GM04504 (cell line): ENCODE measurements at places on chromosomes 13 and 19.

DNA sequence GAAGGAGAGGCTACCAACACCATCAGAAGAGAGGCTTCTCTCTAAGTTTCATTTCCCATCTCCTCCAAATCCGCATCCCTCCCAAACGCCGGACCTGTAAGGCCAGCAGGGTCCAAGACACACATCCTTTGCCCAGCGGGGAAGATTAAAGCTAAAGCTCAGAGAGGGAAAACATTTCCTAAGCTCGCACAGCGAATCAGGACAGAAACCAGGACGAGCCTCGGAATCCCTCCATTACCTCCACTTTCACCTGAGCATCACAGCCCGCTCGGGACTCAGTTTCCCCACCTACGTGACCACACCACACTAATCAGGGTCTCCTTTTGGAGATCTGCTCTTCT lies 711 bp upstream of the FOSB start:
- DNase-seq, result no peak

- no peak for DNase-seq
These were observed 3.7 kb upstream of the NOP53 start for GRCh38 chr19:47741544-47742140.

DNA sequence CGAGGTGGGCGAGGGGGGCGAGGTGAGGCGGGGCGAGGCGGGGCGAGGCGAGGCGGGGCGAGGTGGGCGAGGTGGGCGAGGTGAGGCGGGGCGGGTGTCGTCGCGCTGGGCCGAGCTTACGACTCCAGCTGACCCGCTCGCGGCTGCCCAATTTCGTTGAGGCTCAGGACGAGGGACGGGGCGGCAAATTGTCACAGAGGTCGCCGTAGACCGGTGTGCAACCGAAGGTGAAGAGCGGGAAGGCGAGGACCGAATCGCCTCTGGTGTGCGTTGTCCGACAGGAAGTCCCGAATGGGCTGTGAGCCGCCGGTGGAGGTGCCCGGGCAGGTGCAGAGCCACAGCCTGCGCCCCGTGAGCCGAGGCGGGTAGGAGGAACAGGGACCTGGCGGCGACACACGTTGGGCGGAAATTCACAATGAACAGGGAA lies at the start of gene LACC1:
TSS of gene LACC1 (plus strand) at position 150 of the 427 bp plus-strand sequence. CDS start 1,082 bp downstream, outside the sequence.
- DNase-seq, result no peak

- DNase-seq, result no peak
These were observed 84.5 kb upstream of the IRS2 start for GRCh38 chr13:109870696-109871370.

DNA sequence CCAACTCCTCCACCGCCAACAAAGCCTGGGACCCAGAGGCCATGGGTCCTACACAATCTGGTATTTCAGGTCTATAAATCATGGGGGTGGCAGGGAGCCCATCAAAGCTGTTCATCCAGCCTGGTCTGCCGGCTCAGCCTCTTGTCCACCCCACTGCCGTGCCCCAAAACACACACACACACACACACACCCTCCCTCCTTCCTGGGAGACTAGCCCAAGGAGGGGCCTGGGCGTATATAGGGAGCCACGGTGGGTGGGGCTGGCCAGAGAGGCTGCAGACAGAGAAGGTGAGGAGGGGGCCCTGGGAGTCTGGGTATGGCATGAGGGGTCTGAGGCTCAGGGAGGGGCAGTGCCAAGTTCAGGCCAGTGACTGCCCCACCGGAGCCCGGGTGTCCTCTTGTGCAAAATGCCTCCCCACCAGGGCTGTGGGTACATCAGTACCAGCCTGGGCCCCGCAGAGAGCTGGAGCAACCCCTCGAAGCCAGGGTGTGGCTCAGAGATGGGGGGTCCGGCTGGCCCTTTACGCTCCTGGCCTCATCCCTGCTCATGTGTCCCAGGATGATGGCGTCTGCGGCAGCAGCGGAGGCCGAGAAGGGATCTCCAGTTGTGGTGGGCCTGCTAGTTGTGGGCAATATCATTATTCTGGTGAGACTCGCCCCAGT lies at the start of gene UPK1A:
TSS of gene UPK1A (plus strand) at position 267 of the 663 bp plus-strand sequence. CDS start at position 563, 296 bp downstream.
- DNase-seq, result no peak

DNA sequence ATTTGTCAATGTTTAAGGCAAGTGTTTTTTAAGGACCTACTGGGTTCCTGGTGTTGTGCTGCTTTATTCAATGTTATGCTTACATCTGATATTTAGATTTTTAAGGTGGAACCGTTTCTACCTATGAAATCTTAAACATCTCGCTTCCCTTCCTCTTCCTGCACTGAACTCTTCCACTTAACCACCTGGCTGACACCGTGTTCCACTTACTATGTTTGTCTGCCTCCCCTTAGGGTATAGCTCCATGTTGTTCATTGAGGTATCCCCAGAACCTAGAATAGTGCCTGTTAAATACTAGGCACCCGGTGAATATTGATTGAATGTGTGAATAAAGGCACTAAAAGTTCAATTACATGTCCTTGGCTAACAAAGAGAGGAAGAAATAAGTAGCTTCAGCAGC lies 104.9 kb downstream of the RNF17 start:
- DNase-seq, result no peak

GRCh38 chr13:29977476-29978120 lies 127.2 kb upstream of the UBL3 start:
- no peak for DNase-seq

GRCh38 chr19:57637379-57637778 lies 4.4 kb downstream of the ZNF211 start:
- no peak for DNase-seq

DNA sequence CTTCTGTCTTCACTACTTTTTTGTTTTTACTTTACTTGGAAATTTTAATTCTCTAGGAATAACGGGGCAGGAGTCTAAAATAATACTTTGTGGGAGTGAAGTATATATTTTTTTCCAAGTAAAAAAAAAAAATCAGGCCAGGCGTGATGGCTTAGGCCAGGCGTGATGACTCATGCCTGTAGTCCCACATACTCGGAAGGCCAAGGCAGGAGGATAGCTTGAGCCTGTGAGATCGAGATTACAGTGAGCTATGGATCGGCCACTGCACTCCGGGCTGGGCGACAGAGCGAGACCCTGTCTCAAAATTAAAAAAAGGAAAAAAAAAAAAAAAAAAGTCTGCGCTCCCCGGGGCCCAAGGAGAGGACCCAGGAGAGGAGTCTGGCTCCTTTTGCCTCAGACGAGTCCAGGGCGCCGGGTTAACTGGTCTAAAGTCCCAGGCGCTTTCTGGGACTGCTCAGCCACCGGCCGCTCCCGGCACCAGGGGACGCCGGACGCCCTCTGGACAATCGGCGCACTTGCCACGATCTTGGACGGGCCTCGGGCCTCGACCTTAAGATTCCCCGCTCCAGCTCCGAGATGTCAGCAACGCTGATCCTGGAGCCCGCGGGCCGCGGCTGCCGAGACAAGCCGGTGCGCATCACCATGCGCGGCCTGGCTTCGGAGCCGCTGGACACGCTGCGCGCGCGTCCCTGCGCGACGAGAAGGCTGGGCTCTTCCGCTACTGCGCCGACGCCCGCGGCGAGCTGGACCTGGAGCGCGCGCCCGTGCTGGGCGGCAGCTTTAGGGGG lies 2.7 kb upstream of the ZFP82 start:
- no peak for DNase-seq

DNA sequence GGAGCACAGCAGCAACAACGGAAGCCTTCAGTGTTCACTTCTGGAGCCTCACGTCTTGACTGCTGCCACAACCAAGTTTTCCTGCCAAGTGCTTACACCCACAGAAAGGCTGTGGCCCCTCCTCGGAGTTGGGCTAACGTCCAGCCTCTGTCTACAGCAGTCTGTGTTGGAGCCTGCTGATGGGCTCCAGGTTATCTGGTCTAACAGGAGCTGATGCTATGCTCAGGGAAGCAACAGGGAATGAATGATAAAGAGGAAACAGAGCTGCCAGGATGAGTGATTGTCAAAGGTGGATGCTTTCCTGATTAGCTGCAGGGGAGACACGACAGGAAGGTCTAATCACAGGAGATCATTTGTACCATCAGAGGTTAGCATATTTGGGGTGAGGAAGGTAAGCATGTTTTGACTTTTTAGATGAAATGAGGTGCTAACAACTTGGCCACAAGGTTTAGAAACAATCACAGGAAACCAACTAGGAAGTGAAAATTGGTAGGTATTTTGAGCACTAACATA lies 53.8 kb upstream of the RCBTB2 start:
- no peak for DNase-seq

GRCh38 chr19:10111405-10111811 lies at the start of gene P2RY11:
TSS of gene P2RY11 (plus strand) at chr19:10111693. CDS start at chr19:10111722, 29 bp downstream.
- no peak for DNase-seq

DNA sequence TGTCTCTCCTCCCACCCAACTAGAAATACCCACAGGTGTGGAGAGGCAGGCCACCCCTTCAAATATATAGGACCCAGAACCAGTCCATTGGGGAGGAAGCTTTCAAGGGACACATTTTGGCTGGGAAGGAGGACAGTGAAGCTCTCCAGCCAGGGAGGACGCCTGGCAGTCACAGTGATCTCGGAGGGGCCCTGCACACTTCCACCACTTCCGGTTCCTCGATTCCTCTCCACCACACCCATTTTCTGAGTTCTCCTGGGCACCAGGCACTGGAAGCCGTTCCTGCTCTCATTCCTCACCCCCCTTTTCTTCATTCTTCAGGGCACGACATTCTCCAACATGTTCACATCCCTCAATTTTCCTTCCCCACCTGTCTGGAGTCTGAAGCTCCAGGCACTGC lies 30.4 kb upstream of the CEACAM21 start:
- DNase-seq, result no peak

DNA sequence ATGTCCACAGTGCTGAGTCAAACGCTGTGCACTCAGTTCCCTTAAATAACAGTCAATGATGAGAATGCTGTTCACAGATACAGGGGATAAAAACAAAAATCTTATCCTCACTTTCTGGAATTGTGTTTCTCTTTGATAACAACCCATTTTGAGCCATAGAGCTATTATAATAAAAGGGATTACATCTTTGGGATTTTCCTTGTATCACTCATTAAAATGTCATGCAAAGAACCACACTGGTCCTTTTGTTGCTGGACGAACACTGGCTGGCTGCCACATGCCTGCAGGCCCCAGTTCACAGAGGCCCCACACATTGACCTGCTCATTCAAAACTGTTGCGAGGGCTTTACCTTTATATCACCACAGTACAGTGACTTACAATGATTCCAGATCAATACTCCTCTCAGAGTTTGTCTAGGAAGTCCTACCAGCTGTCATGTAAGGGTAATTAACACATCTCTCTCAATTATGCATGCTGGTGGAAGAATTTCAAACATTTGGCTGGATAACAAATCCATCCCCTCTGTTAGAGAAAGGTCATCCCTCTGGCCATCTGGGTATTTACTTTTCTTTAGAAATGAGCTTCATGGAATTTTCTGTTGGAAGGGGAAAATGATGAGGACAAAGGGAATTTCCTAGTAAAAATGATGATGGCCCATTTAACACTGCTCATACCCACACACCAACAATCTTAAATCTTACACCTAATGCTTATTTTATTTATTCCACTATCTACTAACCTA lies 85.9 kb downstream of the MBNL2 start:
- DNase-seq, result peak; percentile 47

DNA sequence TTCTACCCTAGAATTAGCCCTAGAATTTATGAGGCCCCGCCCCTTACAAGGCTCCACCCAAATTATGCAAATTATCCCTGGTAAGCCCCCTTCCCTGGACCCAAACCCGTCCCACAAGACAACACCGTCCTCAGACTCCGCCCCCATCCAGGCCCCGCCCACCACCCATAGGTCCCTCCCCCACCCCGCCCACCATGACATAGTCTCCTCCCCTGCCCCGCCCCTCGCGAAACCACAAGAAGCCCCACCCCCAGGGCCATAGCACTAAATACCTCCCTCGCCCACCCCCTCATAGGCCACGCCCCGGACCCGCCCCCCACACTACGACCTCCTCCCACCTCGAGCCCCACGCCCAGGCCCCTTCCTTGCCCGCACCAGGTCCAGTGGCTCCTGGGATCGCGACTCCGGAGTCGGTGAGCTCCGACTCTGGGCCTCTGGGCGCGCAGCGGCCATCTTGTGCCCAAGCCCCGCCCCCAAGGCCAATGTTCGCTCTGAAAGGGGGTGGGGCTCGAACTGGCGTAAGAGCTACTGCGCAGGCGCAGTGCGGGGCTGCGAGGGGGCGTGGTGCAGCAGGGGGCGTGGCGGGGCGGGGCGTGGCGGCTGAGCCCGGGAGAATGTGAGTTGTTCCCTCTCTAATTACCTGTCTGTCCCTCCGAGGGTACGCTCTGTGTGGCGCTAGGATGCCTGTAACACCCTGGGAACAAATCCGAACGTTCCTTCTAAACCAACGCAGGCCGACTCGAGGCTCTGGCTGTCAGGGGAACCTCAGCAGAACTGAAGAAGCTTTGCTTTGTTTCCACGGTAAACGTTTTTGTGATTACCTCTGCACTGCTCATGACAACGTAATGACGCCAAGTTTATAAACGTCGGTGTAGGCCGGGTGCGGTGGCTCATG lies at the start of gene ZNF784:
TSS of gene ZNF784 (minus strand) at position 458 of the 895 bp plus-strand sequence. CDS start at position 453, 5 bp downstream.
- peak; percentile 81 for DNase-seq

DNA sequence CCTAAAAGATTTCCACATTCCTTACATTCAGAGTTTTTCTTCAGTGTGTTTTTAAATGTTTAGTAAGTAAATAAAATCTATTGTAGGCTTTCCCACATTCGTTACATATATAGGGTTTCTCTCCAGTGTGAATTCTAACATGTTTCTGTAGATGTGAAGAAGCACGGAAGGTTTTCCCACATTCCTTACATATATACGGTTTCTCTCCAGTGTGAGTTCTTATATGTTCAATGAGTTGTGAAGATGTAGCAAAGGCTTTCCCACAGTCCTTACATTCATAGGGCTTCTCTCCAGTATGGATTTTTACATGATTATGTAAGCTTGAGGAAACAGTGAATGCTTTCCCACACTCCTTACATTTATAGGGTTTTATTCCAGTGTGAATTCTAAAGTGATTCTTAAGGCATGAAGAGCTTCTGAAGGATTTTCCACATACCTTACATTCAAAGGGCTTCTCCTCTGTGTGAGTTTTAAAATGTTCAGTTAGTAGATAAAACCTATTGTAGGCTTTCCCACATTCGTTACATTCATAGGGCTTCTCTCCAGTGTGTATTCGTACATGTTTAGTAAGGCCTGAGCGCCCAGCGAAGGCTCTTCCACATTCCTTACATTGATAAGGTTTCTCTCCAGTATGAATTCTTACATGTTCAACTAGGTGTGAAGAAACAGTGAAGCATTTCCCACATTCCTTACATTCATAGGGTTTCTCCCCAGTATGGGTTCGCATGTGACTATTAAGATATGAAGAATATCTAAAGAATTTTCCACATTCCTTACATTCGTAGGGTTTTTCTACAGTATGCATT lies 18.2 kb downstream of the ZNF121 start:
- no peak for DNase-seq

GRCh38 chr19:35975608-35976214 lies 19.3 kb upstream of the SDHAF1 start:
- no peak for DNase-seq

GRCh38 chr19:57587529-57587928 lies 3.6 kb downstream of the ZIK1 start:
- DNase-seq, result peak; percentile 58

GRCh38 chr19:29450812-29451211 lies 75.0 kb upstream of the VSTM2B start:
- no peak for DNase-seq

- DNase-seq, result no peak
These were observed 11.2 kb downstream of the ZNF347 start for GRCh38 chr19:53147645-53148044.

GRCh38 chr19:42653841-42654240 lies 59.1 kb upstream of the CEACAM8 start:
- no peak for DNase-seq

- no peak for DNase-seq
These were observed 24.2 kb downstream of the PPP1R37 start for GRCh38 chr19:45117167-45117594.

- no peak for DNase-seq
These were observed 224.4 kb downstream of the LACC1 start for GRCh38 chr13:44104197-44104490.

- no peak for DNase-seq
These were observed 11.7 kb downstream of the MKNK2 start for GRCh38 chr19:2039089-2039958.
